ENCODE measurements at places on chromosomes 1 and 21.

GRCh38 chr1:231415018-231415583, 7.0 kb downstream of the EGLN1 start:
- H3K27me3 ChIP-seq: no peaks in the 10 kb centered on the region
- peaks cover 59% of the 10 kb centered on the region for H3K36me3 ChIP-seq
- DNase-seq: no peak
- H3K4me3 ChIP-seq: no peak overlapping the region
- H3K4me1 ChIP-seq: peaks cover 65% of the 10 kb centered on the region
- H3K27ac ChIP-seq: no peak overlapping the region

DNA sequence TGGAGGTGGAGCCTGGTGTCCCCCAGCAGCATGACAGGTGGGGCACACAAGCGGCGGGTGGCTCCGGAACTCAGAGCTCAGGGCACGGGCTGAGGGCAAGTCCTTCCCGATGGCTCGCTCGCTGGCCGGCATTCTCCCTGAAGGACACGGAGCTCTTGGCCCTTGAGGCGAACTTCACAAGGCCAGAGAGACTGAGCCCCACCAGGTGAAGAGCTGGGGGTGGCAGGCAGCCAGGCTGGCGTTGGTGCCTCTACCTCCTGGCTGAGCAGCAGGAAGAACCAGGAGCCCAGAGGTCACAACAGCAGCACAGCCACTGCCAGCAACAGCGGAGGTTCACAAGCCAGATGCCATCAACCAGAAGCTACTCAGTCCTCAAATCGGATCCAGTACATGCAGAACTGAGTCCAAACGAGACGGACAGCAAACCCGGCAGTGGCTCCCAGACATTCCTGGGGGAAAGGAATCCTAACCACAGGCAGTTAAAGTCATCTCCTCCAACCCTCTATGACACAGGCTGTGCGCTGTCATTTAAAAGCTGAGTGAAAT, 54.1 kb downstream of the NPHP4 start:
- no peak overlapping the region for H3K27ac ChIP-seq
- peaks cover 4% of the 10 kb centered on the region for H3K4me1 ChIP-seq
- DNase-seq: no peak
- no peak overlapping the region for H3K4me3 ChIP-seq
- no peaks in the 10 kb centered on the region for H3K36me3 ChIP-seq

- H3K36me3 ChIP-seq: no peaks in the 10 kb centered on the region
- no peak for DNase-seq
- H3K4me1 ChIP-seq: no peaks in the 10 kb centered on the region
These were observed at the start of gene PTGFR for GRCh38 chr1:78490861-78491450. TSS of gene PTGFR (plus strand) at chr1:78490974. CDS start at chr1:78492744, 1,770 bp downstream.

DNA sequence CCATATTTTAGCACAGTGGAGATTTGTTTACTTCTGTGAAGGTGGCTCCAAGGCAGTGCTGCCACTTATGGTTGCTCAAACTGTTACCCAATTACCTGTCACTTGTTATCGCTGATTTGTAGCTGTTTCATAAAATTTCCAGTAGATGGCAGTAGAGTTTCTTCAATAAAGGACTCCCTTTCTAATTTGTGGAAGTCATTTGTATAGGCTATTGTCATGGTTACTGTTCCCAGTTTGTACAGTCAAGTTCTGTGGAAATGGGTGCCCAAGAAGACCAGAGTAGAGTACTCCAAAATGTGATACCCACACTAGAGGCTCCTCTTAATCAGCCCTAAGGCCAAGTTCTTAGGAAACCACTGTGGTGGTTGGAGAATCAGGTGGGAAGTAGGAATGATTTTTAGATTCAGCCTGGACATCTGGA, 186.1 kb downstream of the CLEC20A start:
- H3K36me3 ChIP-seq: no peaks in the 10 kb centered on the region
- peaks cover 3% of the 10 kb centered on the region for H3K27me3 ChIP-seq
- DNase-seq: no peak
- H3K4me1 ChIP-seq: no peaks in the 10 kb centered on the region
- no peak overlapping the region for H3K4me3 ChIP-seq

GRCh38 chr1:57133686-57134085, 167.9 kb upstream of the C8B start:
- no peaks in the 10 kb centered on the region for H3K4me1 ChIP-seq
- H3K4me3 ChIP-seq: no peak overlapping the region
- H3K27ac ChIP-seq: no peak overlapping the region
- no peaks in the 10 kb centered on the region for H3K36me3 ChIP-seq

- no peak overlapping the region for H3K27ac ChIP-seq
- H3K4me3 ChIP-seq: no peak overlapping the region
- H3K4me1 ChIP-seq: no peaks in the 10 kb centered on the region
- H3K36me3 ChIP-seq: no peaks in the 10 kb centered on the region
- no peak for DNase-seq
These were observed 83.1 kb upstream of the HAO2 start for GRCh38 chr1:119285482-119285881.

- H3K36me3 ChIP-seq: peaks cover 7% of the 10 kb centered on the region
- H3K4me3 ChIP-seq: no peak overlapping the region
- H3K27ac ChIP-seq: no peak overlapping the region
- H3K4me1 ChIP-seq: no peaks in the 10 kb centered on the region
- peaks cover 3% of the 10 kb centered on the region for H3K27me3 ChIP-seq
- DNase-seq: no peak
These were observed 67.5 kb downstream of the NIBAN1 start for GRCh38 chr1:184906761-184907160.

DNA sequence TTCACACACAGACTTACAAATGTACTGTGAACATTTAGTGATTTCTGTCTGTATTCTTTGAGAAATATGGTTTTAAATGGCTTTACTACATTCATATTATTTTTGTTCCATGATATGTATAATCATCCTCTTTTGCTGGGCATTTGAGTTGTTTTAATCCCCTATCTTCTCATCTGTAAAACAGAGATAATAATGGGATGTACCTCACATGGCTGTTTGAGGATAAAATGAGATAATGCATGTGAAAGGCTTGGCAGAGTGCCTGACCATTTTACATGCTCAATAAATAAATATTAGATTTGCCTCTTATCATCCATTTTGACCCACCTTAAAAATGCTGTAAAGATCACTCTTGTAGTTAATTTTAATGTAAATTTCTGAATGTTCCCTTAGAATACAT, 197.2 kb downstream of the C1orf94 start:
- H3K4me3 ChIP-seq: no peak overlapping the region
- H3K4me1 ChIP-seq: no peaks in the 10 kb centered on the region
- no peak for DNase-seq
- H3K27ac ChIP-seq: no peak overlapping the region

DNA sequence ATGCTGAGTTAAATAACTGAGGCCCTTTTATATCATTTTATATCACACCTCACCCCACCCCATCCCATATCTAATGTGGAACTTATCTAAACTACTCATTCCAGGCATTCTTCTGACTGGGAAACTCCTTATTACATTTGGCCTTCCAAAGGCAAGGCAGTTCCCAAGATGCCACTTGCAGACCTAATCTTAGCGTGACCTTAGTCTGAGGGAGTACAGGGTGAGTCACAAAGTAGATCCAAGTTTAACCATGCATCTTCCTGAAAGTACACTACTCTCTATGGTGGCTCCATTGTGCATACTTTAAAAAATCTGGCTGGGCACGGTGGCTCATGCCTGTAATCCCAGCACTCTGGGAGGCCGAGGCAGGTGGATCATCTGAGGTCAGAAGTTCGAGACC, 353.6 kb upstream of the C1orf87 start:
- H3K4me3 ChIP-seq: no peak overlapping the region
- no peaks in the 10 kb centered on the region for H3K36me3 ChIP-seq
- no peaks in the 10 kb centered on the region for H3K27me3 ChIP-seq
- no peak for DNase-seq
- no peaks in the 10 kb centered on the region for H3K4me1 ChIP-seq

DNA sequence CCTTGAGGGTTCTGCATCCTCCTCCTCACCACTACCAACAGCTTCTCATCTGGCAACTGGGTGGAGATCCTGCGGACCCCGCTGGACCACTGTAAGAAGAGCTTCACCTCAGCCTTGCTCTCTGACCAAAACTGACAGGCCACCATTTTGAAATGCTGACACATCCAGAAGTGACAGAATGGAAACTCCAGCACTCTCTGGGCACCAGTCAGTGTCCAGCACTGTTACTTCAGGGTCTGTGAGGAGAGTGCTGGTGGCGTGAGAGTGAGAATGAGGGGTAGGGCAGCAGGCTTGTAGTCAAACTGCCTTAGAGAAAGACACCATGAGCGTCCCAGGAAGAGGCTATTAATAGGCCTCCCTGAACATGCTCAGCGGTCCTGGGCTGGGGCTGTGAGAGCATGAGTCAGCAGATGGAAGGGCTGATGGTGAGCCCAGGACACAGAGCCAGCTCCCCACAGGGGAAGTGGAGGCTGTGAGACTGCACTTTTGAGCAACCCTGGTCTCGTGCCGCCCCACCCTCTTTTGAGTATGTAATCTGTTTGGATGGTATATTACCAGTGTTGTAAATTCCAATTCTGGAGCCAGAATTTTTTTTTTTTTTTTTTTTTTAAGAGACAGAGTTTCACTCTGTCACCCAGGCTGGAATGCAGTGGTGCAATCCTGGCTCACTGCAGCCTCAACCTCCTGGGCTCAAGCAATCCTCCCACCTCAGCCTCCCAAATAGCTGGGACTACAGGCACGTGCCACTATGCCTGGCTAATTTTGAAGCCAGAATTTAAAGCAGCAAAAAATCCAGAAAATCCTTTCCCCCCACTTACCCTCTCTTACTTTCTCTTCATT, 34.4 kb upstream of the SLC30A1 start:
- no peaks in the 10 kb centered on the region for H3K27me3 ChIP-seq
- peaks cover 11% of the 10 kb centered on the region for H3K4me1 ChIP-seq
- H3K36me3 ChIP-seq: no peaks in the 10 kb centered on the region

DNA sequence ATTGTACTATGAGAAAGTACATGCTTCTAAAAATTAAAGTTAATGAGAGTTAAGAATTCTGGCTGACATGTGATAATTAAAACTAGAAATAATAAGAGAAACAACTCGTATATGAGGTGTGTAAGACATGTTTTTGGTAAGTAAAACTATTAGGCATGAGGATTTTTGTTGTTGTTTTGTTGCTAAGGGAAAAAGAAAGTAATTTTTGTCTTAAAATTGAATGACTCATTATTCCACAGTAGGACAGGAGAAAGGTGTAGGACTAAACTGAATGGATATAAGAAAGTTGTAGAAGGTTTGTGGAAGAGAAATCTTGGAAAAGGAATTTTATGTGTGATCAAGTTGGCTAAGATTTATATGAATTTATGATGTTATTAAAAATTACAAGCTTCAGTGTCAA, 54.8 kb downstream of the TBX19 start:
- H3K4me1 ChIP-seq: peaks cover 27% of the 10 kb centered on the region
- H3K36me3 ChIP-seq: peaks cover 8% of the 10 kb centered on the region
- DNase-seq: no peak
- no peak overlapping the region for H3K4me3 ChIP-seq
- no peak overlapping the region for H3K27ac ChIP-seq

GRCh38 chr1:93296555-93297154, 49.1 kb upstream of the DR1 start:
- no peak for DNase-seq
- no peak overlapping the region for H3K4me3 ChIP-seq
- H3K27ac ChIP-seq: no peak overlapping the region
- no peaks in the 10 kb centered on the region for H3K4me1 ChIP-seq
- no peaks in the 10 kb centered on the region for H3K36me3 ChIP-seq

DNA sequence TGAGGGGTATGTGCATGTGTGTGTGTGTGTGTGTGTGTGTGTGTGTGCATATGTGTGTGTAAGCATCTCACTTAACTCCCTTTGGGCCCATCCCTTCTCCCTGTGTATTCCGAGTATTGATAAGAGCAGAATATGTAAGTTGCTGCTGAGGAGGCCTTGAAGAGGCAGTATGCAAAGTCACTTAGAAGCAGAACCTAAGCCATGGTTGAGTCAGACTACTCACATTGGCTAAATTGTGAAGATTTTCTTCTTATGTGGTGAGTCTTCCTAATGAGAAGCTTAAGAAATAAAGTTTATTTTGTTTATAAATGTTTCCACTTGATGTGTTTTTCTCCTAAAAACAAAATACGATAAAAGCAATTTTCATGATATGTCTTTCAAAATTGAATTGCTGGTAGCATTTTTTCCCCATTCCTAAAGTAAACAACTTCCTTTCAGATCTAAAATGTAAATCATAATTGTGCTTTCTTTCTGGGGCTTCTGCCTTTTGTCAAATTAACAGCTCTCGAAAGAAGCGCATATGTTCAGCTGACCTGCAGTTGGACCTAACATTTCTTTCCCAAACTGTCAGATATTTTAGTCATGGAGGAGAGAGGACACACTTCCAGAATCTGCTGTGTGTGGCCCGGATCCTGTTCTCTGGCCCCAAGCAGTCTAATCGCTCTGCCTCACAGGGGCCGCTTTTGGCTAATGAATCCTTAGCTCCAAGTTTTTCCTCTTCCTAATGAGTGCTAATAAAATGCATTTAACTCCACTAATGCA, 284.0 kb downstream of the DUSP10 start:
- no peaks in the 10 kb centered on the region for H3K36me3 ChIP-seq
- peaks cover 14% of the 10 kb centered on the region for H3K27me3 ChIP-seq
- no peak for DNase-seq
- H3K27ac ChIP-seq: no peak overlapping the region
- H3K4me3 ChIP-seq: no peak overlapping the region

GRCh38 chr1:99764909-99765308, 1.5 kb downstream of the FRRS1 start:
- no peak for DNase-seq
- peaks cover 2% of the 10 kb centered on the region for H3K36me3 ChIP-seq
- H3K27ac ChIP-seq: no peak overlapping the region
- peaks cover 9% of the 10 kb centered on the region for H3K27me3 ChIP-seq

DNA sequence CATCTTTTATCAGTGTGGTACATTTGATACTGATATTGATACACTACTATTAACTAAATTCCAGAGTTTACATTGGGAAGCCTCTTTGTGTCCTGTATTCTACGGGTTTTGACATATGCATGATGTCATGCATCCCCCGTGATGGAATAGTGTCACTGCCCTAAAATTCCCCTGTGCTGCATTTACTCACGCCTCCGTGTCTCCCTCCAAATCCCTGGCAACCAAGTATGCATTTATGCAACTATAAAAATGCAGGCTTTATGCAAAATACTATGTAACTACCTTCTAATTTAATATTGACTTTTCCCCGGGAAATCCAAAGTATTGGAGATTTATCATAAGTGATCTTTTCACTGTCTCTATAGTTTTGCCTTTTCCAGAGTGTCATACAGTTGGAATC, 453.7 kb upstream of the RUNX1 start:
- peaks cover 20% of the 10 kb centered on the region for H3K4me1 ChIP-seq
- no peak for DNase-seq
- no peak overlapping the region for H3K27ac ChIP-seq
- peaks cover 2% of the 10 kb centered on the region for H3K36me3 ChIP-seq
- no peaks in the 10 kb centered on the region for H3K27me3 ChIP-seq
- no peak overlapping the region for H3K4me3 ChIP-seq

- no peak for DNase-seq
- no peaks in the 10 kb centered on the region for H3K27me3 ChIP-seq
- no peak overlapping the region for H3K4me3 ChIP-seq
These were observed 89.4 kb upstream of the GPR52 start for GRCh38 chr1:174358344-174358743.

Measured in activated CD8-positive, alpha-beta T cell treated with anti-CD3 and anti-CD28 coated beads, Interleukin-2, amount 10 ng/mL, durations not matched to agents 7 days and 5 days (primary cell).